Activated CD4-positive, CD25-positive, alpha-beta regulatory T cell (primary cell): ENCODE measurements at places on chromosomes 1 and 21.

DNA sequence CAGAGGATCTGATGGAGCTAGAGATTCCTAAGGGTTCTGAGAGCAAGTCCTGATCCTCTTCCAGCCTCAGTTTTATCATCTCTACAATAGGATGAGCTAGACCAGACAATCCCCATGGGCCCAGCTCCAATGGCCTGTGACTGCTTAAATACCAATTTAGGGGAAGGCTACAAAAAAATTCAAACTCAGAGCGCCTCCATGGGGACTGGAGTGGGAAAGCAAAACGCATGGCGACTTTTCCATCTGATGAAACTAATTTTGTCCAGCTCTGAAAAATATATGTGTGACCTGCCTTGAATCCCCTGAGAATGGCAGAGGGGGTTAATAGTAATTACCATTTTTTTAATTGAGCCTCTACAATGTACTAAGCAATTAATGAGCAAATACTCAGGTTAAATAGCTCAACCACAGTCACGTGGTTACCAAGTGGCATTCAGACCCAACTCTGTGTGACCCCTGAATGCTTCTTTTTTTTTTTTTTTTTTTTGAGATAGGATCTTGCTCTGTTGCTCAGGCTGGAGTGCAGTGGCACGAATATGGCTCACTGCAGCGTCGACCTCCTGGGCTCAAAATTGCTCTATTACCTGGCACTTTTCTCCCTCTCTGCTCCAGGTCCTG lies 8.4 kb downstream of the EXTL1 start:
- DNase-seq = no peak

DNA sequence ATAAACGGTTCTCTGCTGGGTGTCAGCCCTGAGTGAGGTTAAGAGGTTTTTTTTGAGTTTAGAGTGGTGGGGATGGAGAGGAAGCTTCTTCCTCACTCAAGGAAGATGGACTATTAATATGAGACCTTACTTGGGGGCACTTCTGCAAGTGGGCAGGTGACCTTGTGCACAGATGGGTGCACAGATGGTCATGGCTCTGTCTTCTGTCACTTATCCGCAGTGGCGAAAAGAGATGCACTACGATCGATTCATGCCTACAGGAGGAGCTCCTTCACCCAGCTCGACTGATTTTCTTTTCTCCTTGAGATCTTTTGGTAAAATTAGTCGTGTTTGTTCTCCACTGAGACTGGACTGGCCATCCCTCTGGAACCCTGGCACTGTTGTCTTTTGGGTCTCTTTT lies 22.9 kb upstream of the CYYR1 start:
- no peak for DNase-seq

DNA sequence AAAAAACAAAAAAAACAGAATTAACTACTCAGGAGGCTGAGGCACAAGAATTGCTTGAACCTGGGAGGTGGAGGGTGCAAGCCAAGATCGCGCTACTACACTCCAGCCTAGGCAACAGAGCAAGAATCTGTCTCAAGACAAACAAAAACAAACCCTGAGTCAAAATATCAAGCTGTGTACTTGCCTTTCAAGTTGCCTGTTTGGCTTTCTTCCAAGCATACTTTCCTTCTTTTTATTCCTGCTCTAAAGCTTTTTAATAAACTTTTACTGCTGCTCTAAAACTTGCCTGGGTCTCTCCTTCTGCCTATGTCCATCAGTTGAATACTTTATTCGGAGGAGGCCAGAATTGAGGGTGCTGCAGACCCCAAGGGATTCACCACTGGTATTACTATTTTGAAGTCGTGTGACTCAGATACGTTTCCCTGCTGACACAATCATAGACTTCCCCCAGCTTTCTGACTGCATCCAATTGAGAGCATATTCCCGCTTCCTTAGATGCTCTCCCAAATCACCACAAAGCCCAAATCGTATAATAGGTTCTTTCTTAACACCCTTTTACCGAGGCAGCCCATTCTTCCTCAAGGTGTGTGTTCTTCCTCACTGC lies 3.5 kb upstream of the ACBD6 start:
- DNase-seq = no peak

- no peak for DNase-seq
These were observed 11.5 kb upstream of the HCRTR1 start for GRCh38 chr1:31605908-31606427.

GRCh38 chr1:31166462-31166861 lies 73.2 kb downstream of the NKAIN1 start:
- DNase-seq = no peak

DNA sequence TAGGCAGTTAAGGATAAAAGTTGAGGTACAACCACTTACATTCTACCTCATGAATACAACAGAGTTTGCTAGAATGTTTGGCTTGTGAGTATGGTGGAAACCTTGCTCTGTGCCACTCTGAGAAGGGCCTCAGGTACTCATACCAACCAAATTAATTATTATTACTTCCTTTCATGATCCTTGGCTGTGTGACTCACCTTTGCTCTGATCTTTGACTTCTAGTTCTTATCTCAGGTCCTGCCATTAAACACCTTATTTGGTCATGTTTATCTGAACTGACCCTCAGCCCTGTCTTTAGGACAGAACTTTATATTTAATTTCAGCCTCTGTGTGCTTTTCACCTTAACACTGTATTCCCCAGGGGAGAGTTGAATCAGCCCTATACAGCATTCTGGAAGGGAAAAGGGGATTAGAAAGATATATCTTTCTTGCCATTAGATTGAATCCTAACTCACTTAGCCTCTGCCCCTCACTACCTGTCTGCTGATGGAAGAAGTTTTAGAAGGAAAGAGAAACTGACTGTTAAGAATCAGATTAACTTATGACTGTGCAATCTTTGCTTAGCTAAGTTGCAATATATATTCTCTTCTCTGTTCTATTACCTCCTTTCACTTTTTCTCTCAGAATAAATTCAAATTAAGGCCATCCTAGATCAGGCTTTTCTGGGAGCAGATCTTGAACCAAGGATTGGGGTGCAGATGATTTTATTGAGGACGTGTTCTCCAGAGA lies 260.4 kb upstream of the DPYD start:
- no peak for DNase-seq

- no peak for DNase-seq
These were observed 17.9 kb upstream of the CSF1 start for GRCh38 chr1:109892561-109893368.

- peak; percentile 64 for DNase-seq
These were observed 8.5 kb downstream of the FBXO2 start for GRCh38 chr1:11645670-11646265.

DNA sequence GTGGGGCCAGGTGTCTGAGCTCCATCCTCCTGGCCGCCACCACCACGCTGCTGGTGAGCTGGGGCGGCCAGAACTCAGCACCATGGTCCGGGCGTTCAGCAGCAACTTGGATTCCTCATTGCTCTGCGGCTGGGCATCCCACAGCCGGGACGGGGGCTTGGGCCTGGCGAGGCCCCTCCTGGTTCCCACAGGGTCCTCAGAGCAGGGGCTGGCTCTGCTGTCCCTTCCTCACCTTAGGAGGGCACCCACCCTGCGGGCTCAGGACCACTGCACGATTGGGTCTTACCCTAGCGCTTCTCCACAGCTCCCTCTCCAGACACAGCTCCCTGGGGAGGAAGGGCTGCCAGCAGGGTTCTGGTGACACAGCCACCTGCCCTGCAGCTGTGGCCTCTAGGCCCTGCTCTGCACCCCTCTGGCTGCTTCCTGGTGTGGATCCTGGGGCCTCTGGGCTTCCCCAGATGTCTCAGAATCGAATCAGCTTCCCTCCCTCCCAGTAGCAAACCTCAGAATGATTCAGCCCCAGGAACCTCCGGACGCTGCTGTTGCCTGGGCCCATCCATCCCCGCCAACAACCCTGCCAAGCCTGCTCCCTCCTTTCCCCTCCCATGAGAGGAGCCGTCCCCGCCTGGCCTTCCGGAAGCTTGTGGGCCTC lies 25.0 kb downstream of the CRYAA start:
- no peak for DNase-seq

- DNase-seq = no peak
These were observed 19.3 kb upstream of the UBL4B start for GRCh38 chr1:110092991-110093390.

DNA sequence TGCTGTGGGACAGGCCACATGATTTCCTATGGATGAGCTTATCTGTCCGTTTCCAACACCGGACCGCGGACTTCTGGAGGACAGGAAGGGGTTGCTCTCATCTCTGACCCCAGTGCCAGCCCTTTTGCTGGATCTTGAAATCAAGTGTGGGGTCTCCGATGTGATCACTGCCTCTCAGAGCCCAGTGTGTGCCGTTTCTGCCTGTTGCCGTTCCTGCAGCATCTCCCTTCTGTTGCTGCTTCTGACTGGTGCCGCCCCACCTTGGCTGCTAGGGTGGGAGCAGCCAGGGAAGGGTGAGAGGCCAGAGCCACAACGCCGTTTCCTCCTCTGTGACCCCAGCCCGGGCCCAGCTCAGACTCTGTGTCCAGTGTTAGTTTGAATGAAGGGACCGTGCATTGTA lies 67.3 kb upstream of the WNT4 start:
- no peak for DNase-seq

- no peak for DNase-seq
These were observed 54.4 kb upstream of the CDC42BPA start for GRCh38 chr1:227372726-227373130.

DNA sequence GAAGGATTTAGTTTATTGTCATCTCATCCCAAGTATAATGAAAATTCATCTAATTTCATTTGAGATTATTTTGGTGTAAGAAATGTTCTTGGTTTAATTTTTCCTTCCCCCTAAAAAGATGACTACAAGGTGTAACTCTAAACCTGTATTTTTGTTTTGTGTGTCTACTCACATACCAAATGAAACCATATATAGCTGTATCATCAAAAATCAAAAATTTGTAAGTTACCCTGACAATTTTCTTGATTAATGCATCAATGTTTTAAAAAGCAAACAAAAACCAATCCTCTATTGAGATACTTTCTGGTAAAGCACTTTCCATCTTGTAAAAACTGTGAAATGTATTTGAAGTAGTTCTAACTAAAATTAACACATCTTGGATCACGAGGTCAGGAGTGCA lies 30.8 kb downstream of the FH start:
- DNase-seq = no peak

- no peak for DNase-seq
These were observed 735 bp upstream of the EFNA3 start for GRCh38 chr1:155077758-155078445.

DNA sequence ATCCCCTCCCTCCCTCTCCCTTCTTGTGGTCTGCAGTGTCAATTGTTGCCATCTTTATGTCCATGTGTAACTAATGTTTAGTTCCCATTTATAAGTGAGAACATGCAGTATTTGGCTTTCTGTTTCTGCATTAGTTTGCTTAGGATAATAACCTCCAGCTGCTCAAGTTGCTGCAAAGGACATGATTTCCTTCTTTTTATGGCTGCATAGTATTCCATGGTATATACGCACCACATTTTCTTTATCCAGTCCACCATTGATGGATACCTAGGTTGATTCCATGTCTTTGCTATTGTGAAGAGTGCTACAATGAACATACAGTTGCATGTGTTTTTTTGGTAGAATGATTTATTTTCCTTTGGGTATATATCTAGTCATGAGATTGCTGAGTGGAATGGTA lies 16.3 kb downstream of the CITED4 start:
- DNase-seq = no peak

- DNase-seq = no peak
These were observed 53.2 kb downstream of the LACTBL1 start for GRCh38 chr1:22919341-22920025.

- DNase-seq = no peak
These were observed 41.3 kb upstream of the KIF21B start for GRCh38 chr1:201064806-201065205.

DNA sequence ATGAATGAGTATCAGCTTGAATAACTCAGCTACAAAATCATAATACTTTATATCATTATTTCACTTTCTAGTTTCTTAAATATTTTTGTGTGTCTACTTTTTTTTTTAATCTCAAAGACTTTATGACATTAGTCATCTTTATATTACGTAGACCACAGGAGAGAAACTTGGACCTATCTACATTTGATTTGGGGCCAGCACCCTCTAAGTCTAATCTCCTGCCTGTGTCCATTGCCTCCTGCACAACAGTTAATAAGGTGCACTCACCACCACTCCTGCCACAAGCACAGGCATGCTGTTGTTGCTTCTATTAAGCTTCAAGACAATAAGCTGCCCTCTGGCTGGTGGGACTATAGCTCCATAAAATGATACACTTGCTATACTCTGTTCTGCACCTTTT lies 70.4 kb downstream of the DIRAS3 start:
- DNase-seq = no peak

DNA sequence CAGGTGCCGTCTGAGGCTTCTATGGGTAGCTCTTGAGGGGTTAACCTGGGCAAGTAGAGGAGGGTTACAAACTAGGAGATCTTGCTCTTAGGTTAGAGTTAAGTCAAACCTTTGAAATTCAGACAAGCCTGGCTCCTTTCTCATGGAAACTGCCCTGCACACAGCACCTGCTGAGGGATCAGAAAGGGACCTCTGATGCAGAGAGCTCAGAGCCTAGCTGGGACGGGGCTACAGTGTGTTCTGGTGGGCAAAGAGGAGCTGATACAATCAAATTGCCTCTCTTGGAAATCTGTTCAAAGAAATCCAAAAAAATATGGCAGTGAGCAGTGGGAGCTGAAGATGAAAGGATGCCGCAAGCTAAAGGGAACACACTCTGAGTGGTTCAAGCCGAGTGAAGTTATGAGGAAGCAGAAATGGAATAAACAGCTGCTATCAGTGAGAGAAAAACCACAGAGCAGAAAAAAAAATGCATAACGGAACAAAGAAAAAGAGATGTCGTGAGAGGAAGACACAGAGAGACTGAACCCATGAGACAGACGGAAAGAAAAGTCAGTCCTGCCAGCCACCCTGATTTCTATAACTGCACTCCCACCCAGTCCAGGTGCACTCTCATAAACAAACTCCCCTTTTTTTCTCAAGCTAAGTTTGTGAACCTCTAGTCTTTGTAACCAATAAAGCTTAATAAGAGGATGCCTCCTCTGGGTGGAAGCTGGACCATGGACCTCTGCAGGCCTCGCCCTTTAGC lies 26.6 kb downstream of the PAFAH2 start:
- DNase-seq = no peak

- no peak for DNase-seq
These were observed 11.2 kb downstream of the SPATA46 start for GRCh38 chr1:162365284-162366020.

GRCh38 chr1:60874718-60875117 lies 207.6 kb upstream of the NFIA start:
- no peak for DNase-seq

DNA sequence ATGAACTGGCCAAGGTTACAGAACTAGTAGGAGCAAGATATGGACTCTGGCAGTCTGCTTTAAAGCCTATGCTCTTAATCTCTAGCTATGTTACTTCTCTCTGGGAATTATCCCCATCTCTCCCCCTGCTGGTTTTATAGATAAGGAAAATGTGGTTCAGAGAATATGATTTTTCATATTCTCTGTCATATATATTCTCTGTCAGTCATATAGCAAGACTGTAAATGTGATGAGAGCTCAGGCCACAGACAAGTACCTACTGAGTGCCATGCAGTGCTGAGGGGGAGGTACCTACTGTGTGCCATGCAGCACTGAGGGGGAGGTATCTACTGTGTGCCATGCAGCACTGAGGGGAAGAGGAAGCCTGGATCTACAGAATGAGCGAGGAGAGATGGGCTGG lies 220.3 kb upstream of the FGGY start:
- DNase-seq = no peak

- no peak for DNase-seq
These were observed at the start of gene PTGS2 for GRCh38 chr1:186680245-186681061. Gene PTGS2, minus strand, starts transcription at chr1:186680423. Its CDS starts 133 bp downstream, at chr1:186680290.

- DNase-seq = peak; percentile 56
These were observed 2.8 kb downstream of the S100A6 start for GRCh38 chr1:153532769-153533599.

- no peak for DNase-seq
These were observed 230.1 kb downstream of the ADGRL2 start for GRCh38 chr1:82030830-82031229.
